ENCODE measurements at places on chromosomes 13 and 19.

DNA sequence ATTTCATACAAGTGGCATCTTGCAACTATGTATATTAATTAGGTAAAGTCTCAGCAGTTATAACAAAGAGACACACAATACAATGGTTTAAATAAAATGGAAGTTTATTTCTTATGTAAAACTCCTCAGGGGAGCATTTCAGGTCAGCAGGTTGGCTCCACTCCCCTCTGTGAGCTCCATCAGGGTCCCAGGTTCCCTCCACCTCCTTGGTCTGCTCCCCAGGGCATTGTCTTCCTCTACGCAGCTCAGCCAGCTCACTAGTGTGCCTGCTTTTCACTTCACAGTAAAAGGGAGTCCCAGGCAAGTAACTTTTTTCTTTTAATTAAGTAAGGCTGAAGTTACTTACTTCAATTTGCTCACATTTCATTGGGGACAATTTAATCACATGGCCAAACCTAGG is 135.3 kb upstream of the FNDC3A start:
- DNase-seq = no peak

GRCh38 chr13:94864474-94864873 is 152.1 kb upstream of the SOX21 start:
- DNase-seq = no peak

DNA sequence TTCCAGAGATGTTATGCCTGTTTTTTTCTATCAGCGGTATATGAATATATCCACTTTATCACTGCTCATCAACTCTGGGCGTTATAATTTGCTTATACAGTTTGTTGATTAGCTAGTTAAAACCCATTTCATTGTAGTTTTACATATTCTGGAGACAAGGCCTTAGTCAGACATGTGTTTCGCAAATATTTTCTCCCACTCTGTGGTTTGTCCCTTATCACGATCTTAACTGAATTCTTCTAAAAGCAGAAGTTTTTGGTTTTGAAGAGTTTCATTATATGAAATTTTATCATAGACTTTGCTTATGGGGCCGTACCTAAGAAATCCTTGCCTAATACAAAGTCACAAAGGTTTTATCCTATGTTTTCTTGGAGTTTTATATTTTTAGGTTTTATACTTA is 84.6 kb downstream of the FRY start:
- DNase-seq = no peak

GRCh38 chr13:40588101-40588500 is 78.3 kb downstream of the FOXO1 start:
- DNase-seq = no peak

DNA sequence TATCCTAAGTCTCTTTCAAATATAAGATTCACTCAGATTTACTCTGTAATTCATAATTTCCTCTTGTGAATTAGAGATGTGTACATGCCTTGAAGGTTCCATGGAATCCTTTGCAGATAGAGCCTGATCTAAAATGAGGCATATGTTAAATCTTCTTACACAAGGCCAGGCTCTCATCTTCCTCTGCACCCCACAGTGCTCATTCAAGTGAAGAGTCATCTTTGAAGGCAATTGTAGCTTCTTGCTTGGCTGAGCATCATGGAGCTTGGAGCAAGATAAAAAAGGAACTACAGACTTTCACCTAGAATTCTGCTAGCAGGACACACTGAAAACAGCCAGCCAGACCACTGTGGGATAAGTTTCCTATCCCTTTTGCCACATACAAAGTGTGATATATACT is 566.4 kb downstream of the PCDH9 start:
- DNase-seq = no peak

- no peak for DNase-seq
These were observed 2.9 kb downstream of the PLEKHG2 start for GRCh38 chr19:39415111-39416046.

DNA sequence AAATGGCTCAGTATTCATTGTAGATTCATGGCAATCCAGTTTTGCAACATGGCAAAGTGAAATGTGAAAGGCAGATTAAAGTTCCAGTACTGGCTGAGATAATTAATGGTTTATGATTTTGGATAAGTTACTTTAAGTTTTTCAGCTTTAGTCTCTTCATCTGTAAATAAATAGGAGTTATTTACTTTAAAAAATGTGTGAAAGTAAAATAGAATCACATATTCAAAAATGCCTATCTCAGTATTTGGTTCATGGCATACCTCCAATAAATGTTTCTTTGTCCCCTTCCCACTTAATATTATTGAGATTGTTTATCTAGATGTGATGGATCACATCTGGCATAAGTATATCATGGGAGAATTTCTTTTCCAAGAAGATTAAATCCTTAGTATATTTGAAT is 426.0 kb downstream of the GPC5 start:
- no peak for DNase-seq

- peak; percentile 93 for DNase-seq
These were observed 15.0 kb downstream of the BICRA start for GRCh38 chr19:47623921-47624391.

- DNase-seq = peak; percentile 69
These were observed 3.0 kb downstream of the IRS2 start for GRCh38 chr13:109783447-109783814.

DNA sequence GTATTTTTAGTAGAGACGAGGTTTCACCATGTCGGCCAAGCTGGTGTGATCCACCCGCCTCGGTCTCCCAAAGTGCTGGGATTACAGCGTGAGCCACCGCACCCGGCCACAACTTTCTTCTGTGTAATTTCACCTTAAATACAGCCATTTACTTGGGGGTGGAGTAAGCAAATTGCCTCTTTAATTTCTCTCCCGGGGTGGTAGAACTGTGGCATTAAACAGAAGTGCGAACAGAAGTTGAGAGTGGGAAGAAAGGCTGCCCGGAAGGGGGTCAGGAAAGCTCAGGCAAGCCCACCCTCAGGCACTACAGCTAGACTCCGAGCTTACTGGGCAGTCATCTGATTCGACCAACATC is 475 bp upstream of the DNAJC15 start:
- DNase-seq = no peak

GRCh38 chr19:15869109-15869555 is 28.7 kb downstream of the CYP4F2 start:
- DNase-seq = peak; percentile 27

DNA sequence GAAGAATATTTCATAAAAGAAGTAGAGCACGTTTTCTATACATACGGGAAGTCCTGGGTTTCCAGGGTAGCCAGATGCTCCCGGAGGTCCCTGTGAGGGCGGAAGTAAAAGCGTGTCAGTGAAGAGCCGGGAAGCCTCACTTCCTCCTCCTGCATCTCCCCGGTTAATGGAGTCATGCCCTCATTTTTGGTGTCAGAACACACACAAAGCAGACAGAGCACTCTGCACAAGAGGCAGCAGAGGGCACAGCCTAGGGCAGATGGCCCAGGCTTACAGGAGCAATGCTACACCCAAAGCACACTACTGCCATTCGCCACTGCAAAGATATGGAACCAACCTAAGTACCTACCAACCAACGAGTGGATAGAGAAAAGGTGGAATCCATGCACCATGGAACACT is 94.4 kb downstream of the COL4A1 start:
- DNase-seq = no peak

DNA sequence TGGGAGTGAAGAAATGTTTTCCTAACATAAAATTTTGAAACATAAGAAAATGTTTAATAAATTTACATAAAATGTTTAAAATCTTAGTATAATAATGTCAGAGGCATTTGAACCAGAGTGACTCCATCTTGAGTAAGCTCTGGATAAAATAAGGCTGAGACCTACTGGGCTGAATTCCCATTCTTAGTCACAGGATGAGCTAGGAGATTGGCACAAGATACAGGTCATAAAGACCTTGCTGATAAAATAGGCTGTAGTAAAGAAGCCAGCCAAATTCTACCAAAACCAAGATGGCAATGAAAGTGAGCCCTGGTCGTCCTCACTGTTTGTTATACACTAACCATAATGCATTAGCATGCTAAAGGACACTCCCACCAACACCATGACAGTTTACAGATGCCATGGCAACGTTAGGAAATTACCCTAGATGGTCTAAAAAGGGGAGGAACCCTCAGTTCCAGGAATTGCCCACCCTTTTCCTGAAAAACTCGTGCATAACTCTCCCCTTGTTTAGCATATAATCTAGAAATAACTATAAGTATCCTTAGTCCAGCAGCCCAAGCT is 1184.0 kb downstream of the UQCRFS1 start:
- no peak for DNase-seq

GRCh38 chr13:57030671-57031070 is 110.0 kb upstream of the PRR20A start:
- DNase-seq = no peak

DNA sequence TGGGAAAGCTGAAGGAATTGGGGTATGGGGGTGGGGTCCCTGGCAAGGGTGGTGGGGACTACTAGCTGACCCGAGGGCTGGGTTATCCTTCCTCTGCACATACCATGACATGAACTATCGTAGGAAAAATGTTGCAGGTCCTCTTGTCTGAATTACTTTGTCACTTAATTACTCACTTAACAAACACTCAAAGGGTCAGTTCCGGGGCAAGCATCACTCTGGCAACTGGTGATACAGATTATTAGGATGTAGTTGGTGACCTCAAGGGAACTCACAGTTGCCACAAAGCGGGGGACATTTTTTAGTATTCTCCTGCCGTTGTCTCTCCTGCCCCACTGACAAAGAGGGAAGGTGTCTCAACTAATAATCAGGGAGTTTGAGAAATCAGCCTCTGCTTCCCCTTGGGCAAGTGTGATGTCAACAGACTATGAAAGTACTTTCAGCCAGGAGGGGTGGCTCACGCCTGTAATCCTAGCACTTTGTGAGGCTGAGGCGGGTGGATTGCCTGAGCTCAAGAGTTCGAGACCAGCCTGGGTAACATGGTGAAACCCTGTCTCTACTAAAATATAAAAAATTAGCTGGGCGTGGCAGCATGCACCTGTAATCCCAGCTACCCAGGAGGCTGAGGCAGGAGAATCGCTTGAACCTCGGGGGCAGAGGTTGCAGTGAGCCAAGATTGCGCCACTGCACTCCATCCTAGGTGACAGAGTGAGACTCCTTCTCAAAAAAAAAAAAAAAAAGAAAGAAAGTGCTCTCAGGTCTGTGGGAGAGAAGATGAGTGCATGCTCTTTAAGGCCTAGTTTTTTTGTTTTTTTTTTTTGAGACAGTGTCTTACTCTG is 10.3 kb downstream of the DNAJB1 start:
- no peak for DNase-seq

- DNase-seq = no peak
These were observed 657.8 kb downstream of the DACH1 start for GRCh38 chr13:71209217-71209616.

GRCh38 chr13:26463296-26463695 is 94.2 kb upstream of the WASF3 start:
- no peak for DNase-seq

DNA sequence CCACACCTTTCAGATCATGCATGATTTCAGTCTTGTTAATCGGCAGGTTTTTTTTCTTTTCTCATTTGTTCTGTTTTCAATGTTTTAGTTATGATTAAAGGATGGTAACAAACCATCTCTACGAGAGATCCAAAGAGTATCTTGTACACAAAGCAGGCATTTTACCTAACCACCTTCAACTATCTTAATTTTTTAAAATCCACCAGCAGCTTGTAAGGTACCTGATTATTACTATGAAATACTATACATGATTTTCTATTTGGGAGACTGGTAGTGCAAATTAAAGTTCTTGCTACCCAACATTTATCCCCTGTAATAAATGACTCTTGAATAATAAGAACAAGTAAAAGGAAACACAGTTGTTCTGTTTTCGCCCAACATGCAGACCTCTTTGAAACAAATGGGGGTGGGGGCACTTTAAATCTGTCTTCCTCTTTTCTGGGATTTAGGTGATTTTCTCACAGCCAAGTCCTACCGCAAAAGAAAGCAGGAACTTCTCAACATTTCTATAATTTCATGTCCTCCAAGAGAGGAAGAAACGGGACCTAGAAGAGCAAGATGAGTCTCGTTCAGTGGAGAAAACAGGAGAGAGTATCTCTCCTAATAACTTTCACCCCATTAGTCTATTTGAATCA is 3.6 kb downstream of the POU4F1 start:
- DNase-seq = no peak

GRCh38 chr19:8451885-8452284 is 7.1 kb downstream of the HNRNPM start:
- no peak for DNase-seq

DNA sequence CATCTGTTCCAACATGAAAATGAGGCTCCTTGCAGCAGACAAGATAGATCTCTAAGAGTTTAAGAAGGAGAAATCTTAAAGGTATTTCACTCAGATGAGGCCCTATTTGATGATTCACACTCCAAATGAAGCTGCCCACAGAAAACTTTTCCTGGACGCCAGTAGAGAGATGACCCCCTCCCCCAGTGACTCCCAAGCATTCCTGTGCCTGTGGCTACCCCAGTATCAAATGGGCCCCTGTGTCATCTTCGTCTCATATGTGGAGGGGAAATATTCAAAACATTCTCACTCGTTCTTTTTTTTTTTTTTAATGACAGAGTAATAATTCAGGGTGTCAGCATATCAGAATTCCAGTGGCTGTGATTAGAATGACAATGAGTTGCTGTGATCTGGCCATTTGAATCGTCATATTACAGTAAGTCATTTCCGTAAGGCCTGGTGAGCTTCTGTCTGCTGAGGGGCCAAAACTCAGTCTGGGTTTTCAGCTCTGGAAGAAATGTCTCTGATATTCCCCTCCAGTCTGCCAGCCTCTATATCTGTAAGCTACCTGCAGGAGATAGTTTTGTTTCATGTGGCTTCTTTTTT is 194.7 kb downstream of the URI1 start:
- no peak for DNase-seq

DNA sequence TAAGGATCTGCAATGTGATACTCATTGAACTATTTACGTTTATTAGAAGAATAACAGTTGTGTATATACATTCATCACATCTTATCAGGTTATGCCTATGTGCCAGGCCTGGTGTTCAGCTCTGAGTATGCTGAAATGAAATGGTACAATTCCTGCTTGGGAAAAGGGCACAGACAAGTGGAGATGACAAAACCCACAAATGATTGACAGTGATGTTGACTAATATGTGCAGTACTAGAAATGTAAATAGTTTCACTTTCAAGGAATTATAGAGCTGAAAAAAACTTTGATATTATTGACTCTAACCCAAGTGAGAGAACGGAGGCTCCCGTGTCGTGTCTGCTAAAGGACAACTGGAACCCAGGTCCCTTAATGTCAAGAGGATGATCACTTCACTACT is 386.8 kb upstream of the DACH1 start:
- no peak for DNase-seq

DNA sequence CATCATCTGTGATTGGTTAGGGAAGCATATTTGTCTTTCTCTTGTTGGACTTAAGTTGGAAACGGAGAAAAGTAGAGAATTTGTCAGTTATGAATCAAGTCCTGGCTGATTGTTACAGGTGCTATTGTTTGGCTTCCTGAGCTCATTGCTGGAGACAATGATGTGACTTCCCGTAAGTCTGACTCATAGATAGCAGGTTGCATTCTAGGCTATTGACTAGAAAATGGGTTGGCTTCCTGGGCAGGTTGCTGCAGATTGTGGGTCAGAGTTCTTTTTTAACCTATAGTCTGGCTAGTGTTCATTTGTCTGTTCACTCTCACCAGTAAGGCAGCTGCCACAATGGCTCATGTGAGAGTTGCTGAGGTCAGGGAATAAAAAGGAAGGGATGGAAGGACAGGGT is 101.5 kb downstream of the CCNA1 start:
- no peak for DNase-seq

GRCh38 chr13:36490055-36490454 is 57.8 kb downstream of the CCNA1 start:
- no peak for DNase-seq

GRCh38 chr19:4730740-4731171 is 7.1 kb upstream of the DPP9 start:
- DNase-seq = peak; percentile 58

GRCh38 chr19:18118420-18119012 is 20.9 kb downstream of the MAST3 start:
- DNase-seq = no peak
